ENCODE measurements at places on chromosomes 2 and 18.

DNA sequence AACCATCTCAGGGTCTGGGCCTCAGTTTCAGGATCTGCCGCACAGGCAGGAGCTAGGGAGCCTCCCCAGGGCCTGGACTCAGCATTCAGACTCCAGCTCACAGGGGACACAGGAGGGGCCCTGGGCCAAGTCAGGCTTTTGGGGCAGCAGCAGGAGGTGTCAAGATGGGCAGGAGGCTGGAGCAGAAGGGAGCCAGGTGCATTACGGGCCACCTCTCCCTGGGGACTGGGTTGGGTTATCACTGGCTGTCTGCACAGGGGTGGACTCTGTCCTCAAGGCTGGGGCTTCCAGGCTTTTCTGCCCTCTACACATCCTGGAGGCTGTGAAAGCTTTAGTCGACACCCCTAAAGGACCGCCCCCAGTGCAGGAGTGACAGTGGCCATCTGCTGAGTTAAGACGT is 20.0 kb downstream of the AQP12A start:
- DNase-seq = no peak

- no peak for DNase-seq
Measured at GRCh38 chr2:152428800-152429582, 94.0 kb downstream of the FMNL2 start.

GRCh38 chr2:10317646-10318045 is 14.9 kb downstream of the HPCAL1 start:
- DNase-seq = no peak

DNA sequence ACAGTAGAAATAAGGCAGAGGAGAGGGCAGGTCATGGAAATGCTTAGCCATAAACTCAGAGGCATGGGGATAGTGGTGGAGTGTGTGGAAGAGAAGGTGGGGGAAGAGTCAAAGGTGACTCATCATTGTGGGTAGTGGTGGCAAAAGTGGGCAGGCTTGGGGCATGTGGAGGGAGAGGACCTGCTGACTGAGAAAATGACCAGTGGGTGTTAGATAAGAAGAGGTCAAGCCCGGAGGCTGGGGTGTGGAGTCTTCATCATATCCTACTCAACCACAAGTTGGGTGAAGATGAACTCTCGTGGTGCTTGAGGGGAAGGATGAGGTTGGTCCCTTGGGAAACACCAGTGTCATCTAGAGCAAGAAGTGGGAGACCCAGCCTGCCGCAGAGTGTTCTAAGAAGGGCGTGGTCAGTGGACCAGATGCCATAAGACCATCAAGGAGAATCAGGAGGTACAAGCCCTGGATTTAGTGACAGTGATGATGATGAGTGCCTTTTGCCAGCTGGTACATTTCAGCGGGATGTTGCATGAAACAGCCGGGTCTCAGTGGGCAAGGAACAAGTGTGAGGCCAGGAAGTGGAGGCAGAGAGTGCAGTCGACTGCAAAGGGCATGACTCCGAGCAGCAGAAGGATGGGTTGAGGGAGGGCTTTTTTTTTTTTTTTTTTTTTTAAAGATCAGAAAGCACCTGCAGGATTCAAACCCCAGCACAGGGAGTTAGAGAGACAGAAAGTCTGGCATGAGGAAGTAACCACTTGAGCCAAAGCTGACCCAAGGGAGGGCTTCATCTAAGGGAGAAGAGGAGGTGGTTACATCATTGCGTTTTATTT is 122.6 kb upstream of the SPRED2 start:
- DNase-seq = peak; percentile 32

- DNase-seq = peak; percentile 77
Measured at GRCh38 chr2:101704046-101704466, 6.5 kb downstream of the MAP4K4 start.

GRCh38 chr2:120878970-120879369 is 143.3 kb downstream of the GLI2 start:
- no peak for DNase-seq
